NCI-H146 (cell line): ENCODE measurements at places on chromosomes 5 and 9.

DNA sequence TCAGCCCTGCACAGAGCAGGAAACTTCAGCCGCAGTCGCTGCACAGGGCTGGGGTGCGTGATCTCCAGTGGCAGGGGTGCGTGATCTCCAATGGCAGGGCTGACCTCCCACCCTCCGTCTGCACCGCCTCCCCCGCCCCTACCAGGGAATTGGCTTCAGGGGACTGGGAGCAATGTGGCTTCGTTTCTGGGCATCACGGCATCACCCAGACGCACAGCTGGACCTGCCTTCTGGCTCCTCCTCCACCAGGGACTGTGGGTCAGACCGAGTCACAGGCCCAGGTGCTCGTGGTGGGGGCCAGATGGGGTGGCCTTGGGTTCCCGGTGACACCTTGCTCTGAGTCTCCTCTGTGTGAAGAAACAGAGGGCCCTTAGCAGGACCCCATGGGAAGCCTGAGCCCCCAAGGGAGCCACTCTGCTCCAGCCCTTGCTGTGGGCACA, 51.1 kb downstream of the AHRR start:
- no peak for DNase-seq

DNA sequence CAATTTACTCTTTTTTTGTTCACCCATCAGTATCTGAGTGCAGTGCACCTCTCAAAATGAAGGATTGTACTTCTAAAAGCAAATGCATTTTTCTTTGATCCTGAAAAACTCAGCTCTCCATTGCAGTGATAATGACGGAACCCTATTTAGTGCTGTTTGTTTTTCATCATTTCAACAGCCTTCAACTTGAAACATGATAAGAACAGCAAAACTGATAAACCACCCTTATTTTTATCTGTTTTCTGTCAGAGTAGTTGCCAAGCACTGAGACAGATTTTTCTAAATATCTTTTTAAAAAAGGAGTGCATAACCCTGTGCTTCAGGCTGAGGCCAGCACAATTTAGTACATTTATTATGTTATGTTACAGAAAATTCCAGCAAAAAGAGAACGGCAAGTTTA, 549.8 kb upstream of the DMAC1 start:
- DNase-seq = no peak

DNA sequence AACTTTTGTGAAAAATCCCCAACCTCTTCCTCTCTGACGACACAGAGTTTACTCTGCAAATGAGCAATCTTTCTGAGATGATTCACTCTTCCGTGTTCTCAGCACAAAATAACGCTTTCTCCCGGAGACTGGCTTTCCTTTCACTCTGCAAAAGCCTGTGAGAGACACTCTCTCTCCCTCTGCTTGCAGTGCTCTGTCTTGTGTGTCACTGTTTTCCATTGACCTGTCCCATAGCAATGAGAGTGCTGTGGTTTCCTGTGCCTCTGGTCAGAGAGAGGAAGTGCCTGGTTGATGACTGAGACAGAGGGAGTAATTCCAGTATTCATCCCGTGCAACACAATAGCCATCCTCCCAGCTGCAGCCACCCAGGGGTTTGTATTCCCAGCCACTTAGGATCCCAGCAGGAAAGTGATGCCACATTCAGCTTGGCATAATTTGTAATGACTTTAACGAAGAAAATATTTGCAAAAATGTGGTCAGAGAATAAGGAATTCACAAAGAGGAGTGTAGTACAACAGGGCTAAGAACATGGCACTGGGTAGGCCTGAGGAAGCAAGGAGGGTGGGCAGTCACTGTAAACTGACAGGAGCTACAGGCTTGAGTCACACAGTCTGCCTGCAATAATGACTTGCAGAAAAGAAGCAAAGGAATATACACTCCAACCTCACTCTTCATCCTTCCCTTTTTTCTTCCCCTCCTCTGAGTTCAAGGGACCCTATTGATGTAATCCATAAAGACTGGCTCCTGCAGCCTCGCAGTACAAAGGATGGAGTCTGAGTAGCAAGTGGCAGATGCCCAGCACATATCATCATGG, 463.5 kb upstream of the RGMB start:
- DNase-seq = no peak

DNA sequence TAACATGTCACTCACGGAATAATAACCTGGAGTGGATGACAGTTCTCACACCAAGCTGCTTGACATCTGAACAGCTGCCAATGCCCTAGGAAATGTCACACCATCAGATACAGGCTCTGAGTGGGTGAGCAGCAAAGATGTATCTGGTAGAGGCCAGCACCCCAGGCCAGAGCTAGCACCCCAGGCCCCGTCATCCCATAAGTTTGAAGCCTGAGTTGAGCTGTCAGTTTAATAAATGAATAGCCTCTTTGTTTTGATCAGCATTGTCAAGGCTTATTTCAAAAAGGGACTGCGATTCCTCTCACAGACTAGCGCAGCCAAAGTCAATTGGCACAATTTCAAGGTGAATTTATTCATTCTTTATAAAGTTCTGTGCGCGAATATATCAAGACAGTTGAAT, 1327.1 kb downstream of the MAT2B start:
- DNase-seq = no peak

GRCh38 chr5:78821536-78822021, 163.5 kb downstream of the ARSB start:
- no peak for DNase-seq
